ENCODE measurements at places on chromosomes 7 and 10.

- no peak for DNase-seq
Measured at GRCh38 chr7:84510505-84510904, 315.9 kb upstream of the SEMA3A start.

DNA sequence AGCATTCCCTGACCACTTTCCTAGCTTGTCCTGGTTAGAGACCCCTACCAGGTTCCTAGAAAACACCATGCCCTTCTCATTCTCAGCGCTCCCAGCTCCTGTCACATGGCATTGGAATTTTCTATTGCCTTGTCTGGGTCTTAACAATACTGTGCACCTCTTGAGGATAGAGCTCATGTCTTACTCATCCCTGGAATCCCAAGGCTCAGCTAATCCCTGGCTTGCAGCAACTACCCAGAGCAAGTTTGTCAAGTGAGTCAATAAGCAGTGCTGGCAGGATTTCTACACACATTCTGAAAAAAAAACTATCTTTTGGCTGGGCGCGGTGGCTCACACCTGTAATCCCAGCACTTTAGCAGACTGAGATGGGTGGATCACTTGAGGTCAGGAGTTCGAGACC, 11.7 kb upstream of the PRDX3 start:
- DNase-seq: no peak

DNA sequence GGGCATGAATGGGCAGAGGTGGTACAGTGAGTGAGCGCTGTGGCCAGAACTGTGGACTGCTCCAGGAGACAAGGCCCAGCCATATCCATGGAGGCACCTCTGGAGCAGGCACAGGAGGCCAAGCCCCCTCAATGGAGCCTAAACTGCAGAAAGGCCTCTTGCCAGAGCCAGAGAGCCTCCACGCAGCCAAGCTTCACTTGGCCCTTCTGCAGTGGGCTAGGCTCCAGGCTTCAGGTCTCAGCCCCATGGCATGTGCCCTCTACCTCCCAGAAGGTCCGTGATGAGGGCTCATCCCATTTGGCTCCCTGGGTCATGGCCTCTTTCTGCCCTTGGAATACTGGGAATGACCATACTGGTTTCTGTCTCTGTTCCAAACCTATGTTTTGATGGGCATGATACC, 8.9 kb downstream of the PDE1C start:
- DNase-seq: no peak

DNA sequence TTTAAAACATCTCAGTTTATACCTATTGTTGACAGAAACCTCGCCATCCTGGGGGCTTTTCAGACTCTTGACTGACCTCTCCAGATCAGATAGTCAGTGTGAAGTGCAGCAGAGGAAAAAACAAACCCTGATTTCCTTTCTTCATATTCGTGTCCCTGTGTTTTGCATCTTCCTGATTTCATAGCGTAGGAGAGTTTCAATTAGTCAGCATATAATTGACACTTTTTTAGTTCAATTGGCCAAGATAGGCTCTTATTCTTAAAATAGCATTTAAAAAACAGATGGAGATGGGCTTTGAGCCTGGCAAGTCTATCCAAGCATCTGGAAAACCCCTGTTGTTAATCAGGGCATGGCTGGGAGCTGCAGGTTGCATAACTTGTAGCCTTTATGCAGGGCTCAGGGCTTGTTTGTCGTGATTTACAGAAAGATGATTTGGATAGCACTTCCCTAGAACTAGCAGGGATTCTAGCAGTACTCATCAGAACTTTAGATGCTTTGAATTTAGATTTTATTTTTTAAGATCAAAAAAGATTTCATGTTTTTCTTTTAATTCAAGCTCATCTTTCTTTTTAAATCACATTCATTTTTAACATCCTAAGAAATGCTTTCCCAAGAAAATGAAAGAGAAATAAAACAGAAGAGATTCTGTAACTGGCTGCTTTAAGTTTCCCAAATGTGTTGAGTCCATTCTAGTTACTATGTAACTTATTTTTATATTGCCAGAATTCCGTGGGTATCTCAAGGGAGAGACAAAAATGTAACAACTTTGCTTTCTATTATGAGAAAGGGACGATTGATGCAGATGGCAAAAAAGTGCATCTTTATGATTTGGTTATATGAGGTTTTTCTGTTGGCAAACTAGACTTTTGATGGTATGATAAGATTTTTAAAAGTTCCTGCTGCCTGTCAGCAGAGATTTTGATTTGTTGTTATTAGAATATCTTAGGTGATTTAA, 270.8 kb upstream of the FZD8 start:
- no peak for DNase-seq

DNA sequence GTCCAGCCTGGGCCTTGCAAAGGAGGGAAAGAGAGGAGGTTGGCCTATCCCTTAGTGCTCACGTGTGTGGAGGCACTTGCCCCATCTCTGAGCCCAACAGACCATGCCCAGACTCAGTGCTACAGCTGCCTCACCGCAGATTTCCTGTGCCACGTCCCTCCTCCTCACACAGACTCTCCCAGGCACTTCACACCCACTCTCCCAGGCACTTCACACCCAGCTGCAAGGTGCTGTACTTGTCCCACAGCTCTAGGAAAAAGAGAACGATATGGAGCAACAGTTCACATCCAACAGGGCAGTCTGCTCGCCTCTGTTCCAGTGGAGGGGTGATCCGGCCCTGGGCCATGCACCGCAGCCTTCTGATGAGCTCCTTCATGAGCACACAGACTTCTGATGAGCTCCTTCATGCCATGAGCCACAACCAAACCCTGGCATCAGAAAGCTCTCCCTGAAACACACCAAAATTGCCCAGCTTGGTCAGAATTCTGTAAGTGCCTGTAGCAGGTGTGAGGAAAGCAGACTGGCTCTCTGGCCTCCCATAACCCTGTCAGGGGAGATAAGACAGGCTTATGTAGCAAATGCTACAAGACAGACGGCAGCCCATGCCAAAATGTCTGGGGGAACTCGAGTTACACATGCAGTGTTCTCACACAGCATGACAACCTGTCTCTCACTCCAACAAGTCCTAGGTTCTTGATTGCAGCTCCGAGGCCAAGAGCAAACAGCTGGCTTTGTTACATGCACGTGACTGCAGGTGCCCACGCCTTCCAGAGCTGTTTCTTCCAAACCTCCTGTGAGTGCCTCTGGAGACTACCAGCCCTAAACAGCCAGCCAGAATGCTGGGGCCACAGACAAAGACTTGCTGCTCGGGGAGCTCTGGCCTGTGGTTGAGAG, 348.5 kb downstream of the GRID1 start:
- DNase-seq: peak; percentile 18

GRCh38 chr10:65802391-65802790, 1123.4 kb upstream of the LRRTM3 start:
- no peak for DNase-seq

- no peak for DNase-seq
Measured at GRCh38 chr10:11175823-11176243, 158.2 kb downstream of the CELF2 start.

DNA sequence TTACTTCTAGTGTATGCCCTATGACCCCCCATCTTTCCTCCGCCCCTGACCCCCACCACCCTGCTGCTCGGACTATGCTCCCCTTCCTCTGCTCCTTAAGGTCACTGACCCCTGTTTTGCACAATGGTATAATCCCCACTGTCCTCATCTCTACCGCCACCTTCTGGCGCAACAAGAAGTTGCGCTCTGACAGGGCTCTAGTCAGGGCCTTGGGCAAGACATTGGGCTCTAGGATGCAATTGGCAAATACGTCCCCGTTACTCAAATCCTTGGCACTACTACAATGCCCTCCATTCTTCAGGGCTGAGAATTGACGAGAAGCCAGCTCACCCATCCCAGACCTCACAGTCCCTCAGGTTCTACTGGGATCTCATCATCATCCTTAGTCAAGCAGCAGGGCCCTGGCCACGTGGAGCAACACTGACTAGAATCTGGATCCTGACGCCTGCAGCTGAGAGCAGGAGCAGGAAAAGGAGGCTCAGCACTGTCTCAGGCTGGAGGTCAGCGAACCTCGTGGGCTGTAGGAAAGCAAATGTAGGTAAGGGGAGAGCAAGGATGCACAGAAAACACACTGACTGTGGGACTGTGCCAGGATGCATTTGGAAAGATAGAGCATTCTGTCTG, 10.6 kb downstream of the LRIT2 start:
- DNase-seq: no peak

DNA sequence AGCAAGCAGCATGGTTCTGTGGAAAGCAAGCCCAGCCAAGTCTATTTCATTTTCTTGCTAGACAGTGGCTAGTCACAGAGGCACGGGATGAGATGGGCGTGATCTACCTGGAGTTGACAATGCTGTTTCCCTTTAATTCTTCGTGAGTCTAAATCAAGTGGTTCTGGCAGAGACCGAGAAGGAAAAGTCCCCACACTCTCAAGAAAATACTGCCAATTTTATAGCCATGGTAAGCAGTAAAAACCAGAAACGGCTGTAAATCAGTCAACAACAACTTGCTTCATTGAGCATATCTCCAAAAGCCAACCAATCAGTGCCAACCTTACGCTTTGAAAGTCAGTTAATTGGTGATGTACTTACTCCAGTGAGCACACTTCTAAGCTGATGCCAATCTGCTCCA, 223.4 kb downstream of the SEC23IP start:
- no peak for DNase-seq

- peak; percentile 47 for DNase-seq
Measured at GRCh38 chr7:111752022-111752582, 189.8 kb upstream of the IMMP2L start.

DNA sequence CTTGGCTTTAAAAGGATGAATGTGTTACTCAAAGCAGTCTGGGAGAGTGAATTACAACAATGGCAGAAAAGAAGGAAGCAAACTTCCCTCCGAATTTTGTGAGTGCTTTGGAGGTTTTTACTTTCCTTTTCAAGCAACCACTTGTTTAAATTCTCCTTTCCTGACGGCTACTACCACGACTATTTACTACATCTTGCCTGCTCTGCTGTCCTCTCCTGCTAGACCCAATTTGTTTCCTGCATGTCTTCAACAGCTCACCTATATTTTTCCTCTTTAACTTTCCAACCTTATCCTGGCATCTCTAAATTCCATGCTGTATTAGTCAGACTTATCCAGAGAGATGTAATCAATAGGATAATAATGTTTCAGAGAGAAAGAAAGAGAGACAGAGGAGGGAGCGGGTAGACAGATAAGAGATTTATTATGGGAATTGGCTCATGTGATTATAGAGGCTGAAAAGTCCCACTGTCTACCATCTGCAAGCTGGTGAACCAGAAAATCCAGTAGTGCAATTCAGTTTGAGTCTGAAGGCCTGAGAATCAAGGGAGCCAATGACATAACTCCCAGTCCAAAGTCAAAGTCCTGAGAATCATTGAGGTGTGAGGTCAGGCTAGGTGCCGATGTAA, 42.8 kb upstream of the SLC13A1 start:
- DNase-seq: no peak

DNA sequence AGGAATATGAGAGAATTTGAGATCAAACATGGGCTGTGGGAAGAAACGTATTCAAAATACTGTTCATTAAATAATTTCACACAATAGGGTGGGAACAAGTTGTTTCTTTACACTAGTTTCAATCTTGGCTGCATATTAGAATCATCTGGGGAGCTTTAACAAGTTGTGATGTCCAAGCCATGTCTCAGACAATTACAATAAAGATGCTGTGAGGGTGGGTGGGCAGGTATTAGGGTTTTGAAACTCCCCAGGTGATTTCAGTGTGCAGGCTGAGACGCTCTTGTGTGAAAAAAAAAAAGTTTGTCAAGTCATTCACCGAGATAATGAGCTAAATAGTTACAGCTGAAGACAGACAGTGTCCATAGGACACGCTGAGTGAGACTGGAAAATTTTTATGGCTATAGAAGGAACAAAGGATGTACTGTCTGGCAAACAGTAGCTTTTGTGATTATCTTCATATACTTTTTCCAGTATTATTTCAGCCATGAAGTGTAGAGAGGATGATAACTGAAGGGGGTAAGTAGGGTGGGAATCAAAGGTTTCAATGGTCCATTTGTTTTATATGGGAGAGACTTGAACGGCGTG, 12.6 kb upstream of the LAMB4 start:
- no peak for DNase-seq

DNA sequence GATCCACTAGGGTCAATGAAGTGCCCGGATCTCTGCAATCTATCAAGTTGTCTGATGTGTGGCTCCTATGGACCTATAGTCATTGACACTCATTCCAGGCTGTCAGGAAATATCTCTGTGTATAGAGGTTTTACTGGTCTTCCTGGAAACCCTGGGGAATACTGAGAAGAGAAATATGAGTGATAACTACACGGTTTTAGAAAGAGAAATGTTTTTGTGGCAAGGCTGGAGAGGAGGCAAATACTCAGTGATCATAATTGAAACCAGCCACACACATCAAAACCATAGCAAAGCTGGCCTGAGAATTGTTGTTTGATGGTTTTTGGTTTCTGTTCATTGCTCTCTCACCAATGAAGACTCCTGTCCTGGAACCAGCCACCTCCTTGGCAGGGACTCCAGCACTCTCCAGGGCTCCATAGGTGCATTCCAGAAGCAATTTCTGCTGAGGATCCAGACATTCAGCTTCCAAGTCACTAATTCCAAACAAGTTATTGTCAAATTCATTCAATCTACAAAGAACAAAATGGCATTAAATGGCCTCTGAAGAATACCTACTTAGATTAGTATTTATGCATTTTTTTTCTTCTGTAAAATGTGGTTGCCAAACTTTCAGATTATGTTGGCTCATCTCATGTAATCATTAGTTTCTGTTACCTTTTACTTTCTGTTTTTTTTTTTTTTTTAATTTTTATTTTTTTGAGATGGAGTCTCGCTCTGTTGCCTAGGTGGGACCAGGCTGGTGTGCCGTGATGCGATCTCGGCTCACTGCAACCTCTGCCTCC, 108.6 kb upstream of the ABI1 start:
- DNase-seq: no peak

- DNase-seq: no peak
Measured at GRCh38 chr10:109922358-109922975, 844 bp downstream of the XPNPEP1 start.

- no peak for DNase-seq
Measured at GRCh38 chr10:69096045-69096444, 8.1 kb downstream of the SRGN start.

DNA sequence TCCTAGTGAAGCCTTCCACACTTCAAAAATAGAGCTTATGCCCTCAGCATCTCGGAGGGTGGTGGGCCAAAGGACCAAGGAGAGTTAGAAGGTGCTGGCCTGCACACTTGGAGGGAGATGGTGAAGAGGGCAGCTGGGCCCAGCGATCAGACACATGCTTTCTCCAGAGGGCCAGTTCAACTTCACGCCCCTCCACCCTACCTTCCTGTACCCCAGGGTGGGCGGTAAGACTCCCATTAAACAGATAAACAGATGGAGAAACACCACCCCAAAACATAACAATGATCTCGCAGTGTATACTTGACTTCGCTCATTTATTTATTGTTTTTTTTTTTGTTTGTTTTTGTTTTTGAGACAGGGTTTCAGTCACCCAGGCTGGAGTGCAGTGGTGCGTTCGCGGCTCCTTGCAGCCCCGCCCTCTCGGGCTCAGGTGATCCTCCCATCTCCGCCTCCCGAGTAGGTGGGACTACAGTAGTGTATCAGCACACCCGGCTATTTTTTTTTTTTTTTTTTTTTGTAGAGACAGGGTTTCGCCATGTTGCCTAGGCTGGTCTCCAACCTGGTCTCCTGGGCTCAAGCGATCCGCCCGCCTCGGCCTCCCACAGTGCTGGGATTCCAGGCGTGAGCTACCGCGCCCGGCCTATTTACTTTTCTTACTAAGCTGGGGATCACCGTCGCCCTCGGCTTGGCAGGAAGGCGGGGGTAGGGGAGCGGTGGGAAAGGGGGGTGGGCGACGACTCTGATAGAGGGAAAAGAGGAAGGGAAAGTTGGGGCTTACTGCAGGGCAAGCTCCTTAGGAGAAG, 1.8 kb downstream of the C10orf95 start:
- no peak for DNase-seq
